Mesothelial cell of epicardium (in vitro differentiated cells): ENCODE measurements at places on chromosomes 5 and 9.

- DNase-seq: peak; percentile 35
Measured at GRCh38 chr5:6553972-6554371, 78.9 kb downstream of the NSUN2 start.

DNA sequence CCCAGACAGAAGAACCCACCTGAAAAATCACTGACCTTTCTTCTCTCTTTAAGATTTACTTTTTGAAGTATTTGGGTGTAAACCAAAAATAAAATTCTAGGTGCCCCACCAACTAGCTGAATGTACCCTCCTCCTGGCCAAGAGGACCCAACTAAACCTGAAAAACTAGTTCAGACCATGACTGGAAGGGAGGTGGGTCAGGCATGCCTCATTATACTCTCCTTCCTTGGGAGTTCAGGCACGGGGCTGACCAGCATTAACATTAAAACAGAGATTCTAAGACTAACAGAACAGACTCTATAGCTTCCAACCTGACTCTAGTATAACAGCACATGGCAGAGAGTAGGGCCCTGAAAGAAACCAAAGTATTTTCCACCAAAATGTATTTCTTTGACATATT is 61.4 kb downstream of the CERT1 start:
- no peak for DNase-seq

DNA sequence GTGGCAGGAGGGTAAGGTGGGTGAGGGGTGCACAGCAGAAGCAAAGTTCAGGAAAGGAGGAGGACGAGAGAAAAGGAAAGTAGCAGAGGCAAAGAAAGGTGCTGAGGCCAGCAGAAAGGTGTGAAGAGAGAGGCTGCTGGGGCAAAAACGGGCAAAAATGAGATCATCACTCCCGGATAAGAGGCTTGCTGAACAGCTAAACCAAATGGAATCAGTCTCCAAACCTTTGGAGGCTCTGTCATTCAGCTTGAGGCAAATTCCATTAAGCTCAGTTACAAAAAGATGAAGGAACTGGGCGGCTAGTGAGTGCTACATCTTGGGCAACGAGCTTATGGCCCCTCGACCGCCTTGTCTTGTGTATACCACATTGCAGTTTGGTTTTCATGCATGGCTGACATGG is 136.4 kb downstream of the FSTL4 start:
- DNase-seq: no peak

DNA sequence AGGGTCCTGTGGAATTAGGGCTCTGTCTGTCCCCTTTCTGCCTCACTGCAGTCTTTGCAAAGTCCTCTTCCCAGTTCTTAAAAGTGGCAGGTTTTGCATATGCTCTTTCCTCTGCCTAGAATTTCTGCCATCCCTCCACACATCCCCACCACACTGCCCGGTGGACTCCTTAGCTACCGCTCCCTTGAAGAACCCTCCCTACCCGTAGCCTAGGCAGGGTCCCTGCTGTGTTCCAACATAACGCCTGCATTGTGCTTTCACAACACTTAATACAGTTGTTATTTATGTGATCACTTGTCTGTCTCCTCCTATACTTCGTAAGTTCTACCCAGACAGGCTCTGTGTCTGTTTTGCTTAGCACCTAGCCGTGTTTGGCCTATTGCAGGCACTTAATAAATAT is 142.5 kb upstream of the DMRT1 start:
- no peak for DNase-seq

GRCh38 chr9:99172124-99173091 is 49.3 kb downstream of the ALG2 start:
- no peak for DNase-seq
